ENCODE measurements at places on chromosomes 3 and 15.
A peak's percentile ranks its signal among the peaks of the same experiment; 100 is the strongest.

GRCh38 chr3:53170325-53171063 lies 9.5 kb downstream of the PRKCD start:
- DNase-seq, result no peak

GRCh38 chr3:155631323-155632019 lies 113.4 kb downstream of the PLCH1 start:
- no peak for DNase-seq

GRCh38 chr3:9760779-9761505 lies 8.8 kb downstream of the CAMK1 start:
- no peak for DNase-seq

DNA sequence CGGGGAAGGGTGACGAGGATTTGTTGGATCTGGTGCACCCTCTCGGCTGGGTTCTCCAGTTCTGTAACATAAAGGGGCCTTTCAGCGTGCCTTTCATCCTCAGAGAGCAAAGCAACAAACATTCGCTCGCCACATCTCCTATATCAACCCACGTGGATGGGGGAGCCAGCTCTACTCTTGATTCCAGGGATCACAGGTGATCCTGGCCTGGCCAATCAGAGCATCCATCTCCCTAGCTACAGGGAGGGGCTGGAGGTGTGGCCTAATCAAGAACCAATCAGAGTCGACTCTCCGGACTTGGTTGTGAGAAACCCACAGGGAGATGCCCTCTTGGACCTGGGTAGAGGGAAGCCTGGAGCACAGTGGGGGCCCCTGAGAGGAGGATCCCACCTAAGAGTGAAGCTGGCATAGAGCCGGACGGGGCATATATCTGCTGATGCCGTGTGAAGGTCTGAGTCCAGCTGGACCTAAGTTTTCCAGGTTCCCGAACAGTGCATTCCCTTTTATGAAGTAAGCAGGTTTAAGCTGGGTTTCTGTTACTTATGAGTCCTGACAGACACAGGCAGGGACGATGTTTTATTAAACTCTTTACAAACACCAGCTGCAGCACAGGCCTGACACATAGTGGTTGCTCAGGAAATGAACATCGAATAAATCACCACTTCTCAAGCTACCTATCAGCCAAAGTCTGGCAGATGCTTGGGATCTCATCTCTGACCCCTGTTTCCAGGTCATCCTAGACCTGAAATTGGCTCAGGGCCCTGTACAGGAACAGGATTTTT lies 50.7 kb upstream of the RAD18 start:
- DNase-seq, result no peak

GRCh38 chr3:47318916-47319315 lies 36.2 kb downstream of the KLHL18 start:
- no peak for DNase-seq

DNA sequence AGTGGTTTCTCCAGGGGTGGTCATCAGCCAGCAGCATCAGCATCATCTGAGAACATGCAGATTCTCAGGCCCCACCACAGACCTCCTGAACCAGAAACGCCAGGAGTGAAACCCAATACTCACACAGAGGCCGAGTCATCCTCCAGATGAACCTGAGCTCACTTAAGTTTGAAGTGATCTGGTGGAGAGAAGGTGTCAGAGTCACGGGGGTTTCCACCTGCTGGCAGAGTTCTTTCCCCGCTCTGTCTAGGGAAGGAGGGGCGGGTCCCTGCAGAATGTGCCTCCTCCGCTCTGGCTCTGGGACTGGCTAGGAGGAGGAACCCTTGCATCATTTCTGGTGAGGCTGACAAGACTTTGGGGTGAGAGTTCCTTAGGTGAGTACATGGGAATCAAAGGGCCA lies 13.3 kb upstream of the KIF23 start:
- no peak for DNase-seq

DNA sequence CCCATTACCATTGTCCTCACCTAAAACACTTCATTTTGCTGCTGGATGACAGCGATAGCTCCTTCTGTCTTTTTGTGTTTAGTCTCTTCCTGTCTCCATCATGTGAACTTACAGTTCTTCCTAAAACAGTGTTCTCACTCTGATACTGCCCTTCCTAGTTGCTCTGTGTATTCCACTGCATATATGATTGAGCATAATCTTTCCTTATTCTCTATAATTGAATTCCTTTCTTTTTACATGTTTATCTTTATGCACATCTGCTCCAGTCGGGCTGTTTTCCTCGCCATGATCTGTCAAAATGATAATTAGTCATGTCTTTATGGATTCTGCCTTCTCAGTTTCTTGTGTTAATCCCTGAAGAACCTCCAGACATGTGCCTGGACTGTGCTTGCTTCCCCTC lies 405.1 kb upstream of the SEMA6D start:
- no peak for DNase-seq

DNA sequence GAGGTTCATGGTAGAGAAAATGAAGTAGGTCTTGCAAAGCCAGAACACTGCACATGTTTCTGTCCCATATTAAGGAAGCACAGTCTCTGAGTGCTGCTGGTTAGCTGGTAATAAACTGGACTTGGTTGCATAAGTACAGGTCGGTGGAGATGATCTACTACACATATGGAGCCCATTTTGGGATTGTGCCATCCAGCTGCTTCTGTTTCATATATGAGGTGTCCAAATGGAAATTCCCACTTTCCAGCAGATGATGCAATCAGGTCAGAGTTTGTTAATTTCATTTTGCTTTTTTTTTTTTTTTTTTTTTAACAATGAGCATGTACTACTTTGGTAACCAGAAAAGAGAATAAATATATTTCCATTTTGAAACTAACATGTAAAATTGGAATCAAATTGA lies 122.6 kb downstream of the SATB1 start:
- no peak for DNase-seq

DNA sequence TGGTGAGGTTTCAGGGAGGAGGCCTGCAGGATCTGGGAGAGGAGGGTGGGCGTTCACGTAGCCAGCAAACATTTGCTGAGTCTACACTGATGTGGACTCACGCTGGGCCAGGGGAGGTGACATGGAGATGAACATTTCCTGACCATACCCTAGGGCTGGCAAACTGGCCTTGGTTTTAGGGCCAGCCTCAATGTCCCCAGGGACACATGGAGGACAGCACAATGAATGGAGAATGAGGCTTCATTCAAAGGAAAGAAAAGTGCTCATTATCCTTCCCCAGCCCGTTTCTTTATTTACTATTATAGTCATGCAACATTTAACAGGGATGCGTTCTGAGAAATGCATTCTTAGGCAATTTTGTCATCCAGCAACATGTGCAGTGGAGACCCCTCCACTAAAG lies 26.8 kb downstream of the ACAN start:
- no peak for DNase-seq

DNA sequence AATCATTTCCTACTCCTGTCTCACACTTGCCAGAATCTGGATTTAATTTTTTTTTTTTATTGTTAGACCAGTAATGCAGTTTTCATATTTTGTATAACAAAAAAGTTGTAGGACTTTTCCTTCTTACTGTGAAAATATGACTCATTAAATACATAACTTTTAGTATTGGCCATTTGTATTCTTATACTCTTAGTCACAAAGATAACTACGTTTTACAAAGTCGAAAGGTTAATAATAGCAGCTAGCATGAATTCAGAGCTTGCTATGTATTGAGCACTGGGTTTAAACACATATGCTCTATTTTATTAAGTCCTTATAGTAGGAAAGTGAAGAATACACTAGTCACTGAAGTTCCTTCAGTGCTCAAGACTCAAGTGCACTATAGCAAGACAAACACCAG lies 43.1 kb downstream of the LRRN1 start:
- DNase-seq, result no peak

GRCh38 chr15:86610038-86610437 lies 530.4 kb downstream of the AGBL1 start:
- no peak for DNase-seq

GRCh38 chr3:23202921-23203707 lies at the start of gene UBE2E2:
UBE2E2 (plus strand) TSS chr3:23203327.
- peak; percentile 8 for DNase-seq

DNA sequence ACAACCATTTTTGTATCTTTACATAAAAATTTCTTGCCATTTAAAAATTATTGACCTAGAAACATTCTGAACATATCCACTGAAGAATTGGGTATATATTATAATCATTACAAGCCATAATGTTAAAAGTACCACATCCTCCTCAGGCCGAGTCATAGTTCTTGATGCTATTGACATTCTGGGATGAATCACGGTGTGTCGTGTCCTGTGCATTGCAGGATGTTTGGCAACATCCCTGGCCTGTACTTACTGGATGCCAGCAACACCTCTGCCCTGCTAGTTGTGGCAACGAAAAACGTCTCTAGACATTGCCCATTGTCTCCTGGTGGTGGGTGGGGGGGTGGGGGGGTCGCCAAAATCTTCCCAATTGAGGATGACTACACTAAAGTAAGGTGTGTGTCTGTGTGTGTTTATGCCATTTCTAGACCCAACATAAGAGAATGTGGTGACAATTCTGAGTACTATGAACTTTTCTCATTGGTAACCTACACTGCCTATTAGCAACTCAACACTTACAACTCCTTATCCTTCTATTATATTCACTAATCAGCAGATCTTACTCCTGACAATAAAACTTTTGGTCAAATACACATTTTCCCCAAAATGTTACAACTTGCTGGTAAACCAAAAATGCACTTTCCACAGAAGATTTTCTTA lies 471.6 kb downstream of the FOXP1 start:
- no peak for DNase-seq

DNA sequence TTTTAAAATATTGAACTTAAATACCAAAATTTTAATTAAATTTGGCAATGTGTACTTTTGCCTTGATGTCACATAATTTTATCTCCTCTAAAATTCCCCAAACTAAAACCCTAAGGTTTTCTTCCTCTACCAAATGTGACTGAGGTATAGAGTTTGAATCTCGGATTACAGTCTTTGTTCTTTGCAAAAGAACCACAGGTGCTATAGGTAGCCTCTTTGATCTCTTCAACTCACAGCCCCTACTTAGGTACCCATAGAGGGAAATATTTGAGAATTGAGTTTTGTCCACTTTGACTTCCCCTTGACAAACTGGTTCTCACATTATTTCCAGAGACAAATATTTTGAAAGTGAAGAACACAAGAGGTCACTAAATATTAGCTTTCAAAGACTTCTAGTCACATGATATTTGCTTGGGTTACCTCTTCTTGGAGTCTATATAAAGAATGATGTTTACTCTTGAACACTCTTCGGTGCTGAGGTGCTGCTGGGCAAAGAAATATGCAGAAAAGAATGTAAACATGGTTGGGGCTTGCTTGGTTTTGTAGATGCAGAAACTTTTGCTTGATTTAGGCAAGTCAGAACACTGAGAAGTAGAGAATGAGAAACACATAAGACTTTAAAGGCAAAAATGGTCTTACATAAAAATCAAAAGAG lies 120.8 kb upstream of the MCTP2 start:
- DNase-seq, result no peak

DNA sequence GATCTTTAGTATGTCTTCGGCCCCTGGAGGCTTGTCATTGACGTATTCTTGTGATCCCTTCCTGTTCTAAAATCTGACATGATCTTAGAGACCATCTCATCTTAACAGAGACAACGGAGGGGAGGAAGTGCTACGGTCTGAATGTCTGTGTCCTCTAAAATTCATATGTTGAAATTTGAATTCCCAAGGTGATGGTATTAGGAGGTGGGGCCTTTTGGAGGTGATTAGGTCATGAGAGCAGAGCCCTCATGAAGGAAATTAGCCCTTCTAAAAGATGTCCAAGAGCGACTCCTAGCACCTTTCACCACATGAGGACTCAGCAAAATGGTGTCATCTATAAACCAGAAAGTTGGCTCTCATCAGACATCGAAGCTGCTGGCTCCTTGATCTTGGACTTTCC lies 233.2 kb upstream of the CMC1 start:
- no peak for DNase-seq

GRCh38 chr3:133949438-133949837 lies 53.8 kb upstream of the RAB6B start:
- no peak for DNase-seq

- no peak for DNase-seq
Observed at GRCh38 chr15:54033869-54034458, 55.7 kb downstream of the UNC13C start.

DNA sequence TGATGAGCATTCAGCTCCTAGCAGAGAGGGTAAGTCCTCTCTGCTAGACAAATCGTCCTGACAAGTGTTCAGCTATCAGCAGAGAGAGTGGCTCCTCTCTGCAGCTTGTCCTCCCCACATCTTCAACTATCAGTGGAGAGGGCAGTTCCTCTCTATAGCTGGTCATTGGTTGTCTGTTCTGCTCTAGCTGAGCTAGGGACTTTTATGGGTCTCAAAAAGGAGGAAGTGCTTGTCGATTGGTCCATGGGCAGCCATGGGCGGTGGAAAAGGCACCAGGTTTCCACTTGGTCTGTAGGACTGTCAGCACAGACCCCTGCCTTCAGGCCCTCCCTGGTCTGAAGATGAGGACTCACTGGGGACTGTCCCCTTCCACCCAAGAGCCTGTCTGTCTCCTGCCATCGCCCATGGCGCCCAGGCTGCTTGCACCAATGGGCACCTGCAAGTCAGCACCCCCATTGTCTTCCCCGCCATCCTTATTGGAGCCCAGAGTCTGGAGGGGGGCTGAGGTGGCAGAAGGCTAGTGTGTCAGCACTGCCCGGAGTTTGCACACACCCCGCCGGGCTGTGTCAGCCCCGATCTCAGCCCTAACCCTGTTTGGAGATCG lies 264.7 kb downstream of the ZBBX start:
- no peak for DNase-seq

DNA sequence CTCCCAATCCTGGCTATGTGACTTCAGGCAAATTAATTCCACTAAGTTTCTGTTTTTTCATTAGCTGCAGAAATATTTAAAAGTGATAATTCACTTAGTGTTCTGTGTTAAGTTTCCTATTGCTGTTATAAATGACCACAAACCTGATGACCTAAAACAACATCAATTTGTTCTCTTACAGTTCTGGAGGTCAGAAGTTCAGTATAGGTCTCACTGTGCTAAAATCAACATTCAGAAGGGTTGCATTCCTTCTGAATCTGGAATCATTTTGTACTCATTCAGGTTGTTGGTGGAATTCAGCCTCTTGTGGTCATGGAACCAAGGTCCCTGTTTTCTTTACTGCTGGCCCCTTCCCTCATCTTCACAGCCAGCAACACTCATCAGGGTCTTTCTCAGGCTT lies 254.1 kb downstream of the CNTN3 start:
- DNase-seq, result no peak
